ENCODE measurements at places on chromosomes 7 and 10.

DNA sequence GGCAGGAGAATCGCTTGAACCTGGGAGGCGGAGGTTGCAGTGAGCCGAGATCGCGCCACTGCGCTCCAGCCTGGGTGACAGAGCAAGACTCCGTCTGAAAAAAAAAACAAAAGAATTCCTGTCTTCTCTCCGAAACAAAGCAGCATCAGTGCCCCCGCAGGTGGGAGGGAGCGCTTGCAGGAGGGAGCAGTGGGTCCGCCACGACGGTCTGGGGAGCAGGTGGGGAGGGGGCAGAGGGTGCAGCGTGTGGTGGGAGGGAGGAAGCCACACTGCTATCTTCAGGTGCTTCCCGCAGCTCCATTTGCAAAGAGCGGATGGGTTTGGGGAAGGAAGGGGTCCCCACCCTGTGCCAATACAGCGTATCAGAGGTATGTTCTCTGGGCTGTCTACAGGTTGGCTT, 31.7 kb downstream of the LIMK1 start:
- no peak for DNase-seq

GRCh38 chr10:69901628-69902505, 100.2 kb downstream of the COL13A1 start:
- no peak for DNase-seq

DNA sequence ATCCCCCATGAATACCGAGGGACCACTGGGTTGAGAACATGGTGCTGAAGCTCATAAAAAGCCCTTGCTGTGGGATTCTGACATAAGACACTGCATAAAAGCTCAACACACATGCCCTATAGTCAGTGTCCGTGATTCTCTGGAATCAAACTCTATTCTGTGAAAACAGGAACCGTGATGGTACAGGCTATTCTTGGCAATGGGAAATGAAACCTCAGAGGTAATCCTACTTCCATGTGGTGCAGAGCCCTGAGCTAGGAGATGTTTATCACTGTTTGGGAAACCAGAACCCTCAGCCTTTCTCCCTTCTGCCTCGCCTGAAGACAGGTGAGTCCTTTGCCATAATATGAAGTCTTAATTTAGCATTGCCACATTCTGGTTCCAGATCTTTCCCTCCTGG, 80.8 kb upstream of the PRSS1 start:
- no peak for DNase-seq

DNA sequence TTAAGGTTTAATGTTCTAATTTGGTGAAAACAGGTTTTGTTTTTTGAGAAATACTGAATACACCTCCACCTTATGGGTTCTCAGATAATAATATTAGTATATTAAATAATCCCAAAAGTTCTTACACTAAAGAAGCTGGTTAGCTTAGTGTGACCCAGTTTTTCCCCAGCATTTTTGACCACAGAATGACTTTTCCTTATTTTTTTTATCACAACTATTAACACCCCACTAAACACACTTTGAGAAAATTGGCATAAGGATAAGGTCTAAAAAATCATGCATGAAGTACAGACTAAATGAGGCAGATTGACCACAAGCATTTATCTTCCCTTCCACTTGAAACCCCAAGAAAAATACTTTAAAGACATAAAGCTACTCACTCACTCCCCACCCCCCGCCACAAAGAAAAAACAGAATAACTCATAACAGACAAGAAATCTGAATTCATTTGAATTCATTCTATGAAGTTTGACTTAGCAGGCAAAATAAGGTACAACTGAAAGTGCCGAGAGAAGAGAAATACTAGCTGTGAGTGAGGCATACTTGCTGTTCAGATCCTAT, 49.7 kb upstream of the WNT16 start:
- DNase-seq: no peak

DNA sequence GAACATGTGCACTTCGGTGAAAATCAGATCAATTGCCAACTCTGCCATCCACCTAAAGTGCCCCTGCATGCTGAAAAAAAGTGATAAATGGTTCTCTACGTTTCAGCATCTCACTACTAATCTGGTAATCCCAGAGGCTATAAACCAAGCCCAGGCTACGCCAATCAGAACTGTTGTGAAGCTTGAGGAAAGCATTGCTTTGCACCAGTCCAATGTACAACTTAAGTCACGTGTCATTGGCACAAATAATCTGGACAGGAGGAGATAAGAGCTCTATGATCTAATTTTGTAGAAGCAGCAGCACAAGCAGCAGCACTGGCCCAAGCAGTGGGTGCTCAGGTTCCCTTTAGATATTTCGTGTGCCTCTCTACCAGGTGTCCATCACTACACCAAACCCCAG, 4.4 kb upstream of the EGR2 start:
- DNase-seq: no peak

- no peak for DNase-seq
Measured at GRCh38 chr10:44069573-44069972, 315.3 kb downstream of the CXCL12 start.

DNA sequence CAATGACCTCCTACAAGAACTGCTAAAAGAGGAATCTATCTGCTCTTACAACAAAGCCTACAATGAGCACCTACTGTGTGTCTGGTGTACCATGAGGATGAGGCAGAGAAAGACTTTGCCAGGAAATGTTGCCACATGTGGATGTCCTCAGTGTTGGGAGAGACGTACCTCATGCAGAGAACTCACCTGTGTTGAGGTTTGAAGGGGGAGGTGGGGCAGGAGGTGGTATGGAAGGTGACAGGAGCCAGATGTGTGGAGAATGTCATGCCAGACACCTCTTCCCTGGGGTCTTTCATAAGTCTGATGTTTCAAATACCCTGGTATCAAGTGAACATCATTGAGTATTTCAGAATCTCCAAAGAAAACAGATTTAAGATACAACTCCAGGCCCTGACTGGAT, 220.1 kb upstream of the RNF32 start:
- no peak for DNase-seq

- no peak for DNase-seq
Measured at GRCh38 chr7:5605775-5606634, 175.5 kb downstream of the RNF216 start.

DNA sequence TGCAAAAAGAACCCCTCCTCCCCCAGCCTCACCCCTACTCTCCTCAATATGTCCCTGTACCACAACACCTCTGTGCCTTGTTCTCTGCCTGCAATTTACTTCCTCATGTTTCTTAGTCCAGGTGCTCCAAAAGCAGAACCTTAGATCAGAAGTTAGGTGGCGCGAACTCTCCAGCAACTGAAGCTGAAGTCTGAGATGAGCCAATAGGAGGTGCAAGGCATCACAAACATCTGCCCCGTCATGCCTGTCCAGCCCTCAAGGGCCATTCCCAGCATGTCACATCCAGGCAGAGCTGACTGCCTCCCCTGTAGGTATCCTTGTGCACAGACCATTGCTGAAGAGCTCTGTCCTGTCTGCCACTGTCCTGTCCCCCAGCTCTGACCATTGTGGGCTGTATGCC, 508.8 kb downstream of the GRID1 start:
- DNase-seq: no peak

- no peak for DNase-seq
Measured at GRCh38 chr10:10772411-10772810, 245.3 kb upstream of the CELF2 start.

DNA sequence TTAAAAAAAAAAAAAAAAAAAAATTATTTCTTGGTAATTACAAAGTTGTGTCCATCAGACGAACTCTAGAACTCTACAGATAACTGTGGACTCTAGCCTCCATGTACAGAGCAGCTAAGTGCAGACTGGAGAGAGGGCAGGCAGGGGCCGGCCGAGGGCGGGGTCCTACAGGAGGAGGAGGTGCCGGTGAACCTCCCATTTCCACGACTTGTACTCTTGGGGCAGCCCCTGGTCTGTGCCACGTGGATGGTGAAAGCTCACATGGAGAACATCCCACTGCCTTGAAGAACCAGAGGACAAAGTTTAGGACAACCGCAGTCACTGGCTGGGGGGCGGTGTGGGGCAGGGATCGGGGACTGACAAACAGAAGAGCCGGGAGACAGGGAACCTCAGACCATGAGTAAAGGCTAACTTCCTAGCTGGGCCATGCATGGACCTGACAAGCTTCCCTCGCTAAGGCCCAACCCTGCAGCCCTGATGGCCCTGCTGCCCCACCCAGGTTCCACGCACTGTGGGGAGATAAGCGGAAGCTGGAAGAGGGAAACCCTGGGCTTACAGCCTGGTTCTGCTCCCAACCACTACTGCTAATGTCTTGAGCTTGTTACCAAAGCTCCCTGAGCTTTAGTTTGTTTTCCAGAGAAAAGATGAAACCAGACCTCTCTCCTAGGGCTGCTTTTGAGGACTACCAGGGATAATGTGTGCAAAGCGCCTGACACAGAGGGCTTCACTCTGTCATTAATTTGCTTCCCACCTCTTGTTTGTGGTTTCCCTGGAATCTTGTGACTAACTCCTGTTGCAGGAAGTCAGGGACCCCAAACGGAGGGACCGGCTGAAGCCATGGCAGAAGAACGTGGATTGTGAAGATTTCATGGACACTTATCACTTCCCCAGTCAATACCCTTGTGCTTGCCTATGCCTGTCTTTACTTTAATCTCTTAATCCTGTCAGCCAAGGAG, 16.1 kb upstream of the SEC61G start:
- DNase-seq: no peak

DNA sequence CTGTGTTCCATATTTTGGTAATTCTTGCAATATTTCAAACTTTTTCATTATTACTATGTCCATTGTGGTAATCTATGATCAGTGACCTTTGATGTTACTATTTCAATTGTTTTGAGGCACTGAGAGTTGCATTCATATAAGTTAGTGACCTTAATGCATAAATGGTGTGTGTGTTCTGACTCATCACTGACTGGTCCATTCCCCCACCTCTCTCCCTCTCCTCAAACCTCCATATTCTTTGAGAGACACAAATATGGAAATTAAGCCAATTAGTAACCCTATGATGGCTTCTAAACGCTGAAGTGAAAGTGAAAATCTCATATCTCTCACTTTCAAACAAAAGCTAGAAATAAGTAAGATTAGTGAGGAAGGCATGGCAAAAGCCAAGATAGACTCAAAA, 739.6 kb downstream of the CCSER2 start:
- no peak for DNase-seq

- no peak for DNase-seq
Measured at GRCh38 chr7:39252916-39253315, 275.2 kb downstream of the POU6F2 start.

GRCh38 chr10:354901-355617, 219.8 kb downstream of the ZMYND11 start:
- no peak for DNase-seq

- DNase-seq: no peak
Measured at GRCh38 chr10:116524736-116525135, 21.0 kb upstream of the PNLIP start.

GRCh38 chr10:91622601-91623000, 10.3 kb downstream of the PPP1R3C start:
- no peak for DNase-seq

DNA sequence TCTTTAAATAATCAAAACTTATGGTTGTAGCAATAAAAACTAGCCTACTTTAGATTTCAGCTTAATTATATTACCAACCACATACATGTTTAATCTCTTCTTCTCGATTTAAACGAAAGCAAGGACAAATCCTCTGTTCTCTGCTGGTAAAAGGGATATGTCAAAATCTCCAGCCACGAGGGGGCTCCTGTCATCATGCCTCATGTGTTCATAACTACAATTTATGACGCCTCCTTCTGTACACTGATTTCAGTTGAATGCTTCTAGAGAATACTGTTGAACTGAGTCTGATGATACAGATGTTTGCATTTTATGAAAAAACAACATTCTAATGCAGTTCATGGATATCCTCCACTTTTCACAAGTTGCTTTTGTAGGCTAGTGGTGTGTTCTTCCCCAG, 220.0 kb upstream of the DPP6 start:
- no peak for DNase-seq

DNA sequence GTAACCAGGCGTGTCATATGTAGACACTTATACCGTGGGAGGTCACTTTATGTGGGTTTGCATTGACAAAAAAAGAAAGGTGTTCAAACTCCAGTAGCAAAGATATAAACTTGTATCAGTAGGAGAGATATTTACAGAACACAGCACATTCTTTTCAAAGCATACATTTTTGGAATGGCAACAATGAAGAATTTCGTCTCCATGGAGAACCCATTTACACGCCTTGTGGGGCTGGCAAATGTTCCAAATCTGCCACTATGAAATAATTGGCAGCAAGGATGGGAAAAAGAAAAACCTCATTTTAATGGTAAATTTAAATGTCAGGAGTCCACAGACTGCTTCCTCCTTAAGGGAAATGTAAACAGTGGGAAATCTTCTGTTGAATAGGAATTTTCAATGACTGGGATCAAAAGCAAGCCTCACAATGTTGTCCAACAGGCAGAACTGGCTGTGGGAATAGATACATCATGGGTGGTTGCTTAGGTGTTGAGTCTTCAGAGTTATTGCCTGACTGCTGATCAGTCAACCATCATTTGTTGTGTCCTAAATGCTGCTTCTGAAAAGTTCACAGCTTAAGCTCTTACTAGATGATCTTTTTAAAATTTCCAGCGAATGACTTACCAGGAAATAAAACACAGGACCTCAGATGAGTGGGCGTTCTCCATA, 256.6 kb upstream of the SEMA3C start:
- DNase-seq: peak; percentile 13

DNA sequence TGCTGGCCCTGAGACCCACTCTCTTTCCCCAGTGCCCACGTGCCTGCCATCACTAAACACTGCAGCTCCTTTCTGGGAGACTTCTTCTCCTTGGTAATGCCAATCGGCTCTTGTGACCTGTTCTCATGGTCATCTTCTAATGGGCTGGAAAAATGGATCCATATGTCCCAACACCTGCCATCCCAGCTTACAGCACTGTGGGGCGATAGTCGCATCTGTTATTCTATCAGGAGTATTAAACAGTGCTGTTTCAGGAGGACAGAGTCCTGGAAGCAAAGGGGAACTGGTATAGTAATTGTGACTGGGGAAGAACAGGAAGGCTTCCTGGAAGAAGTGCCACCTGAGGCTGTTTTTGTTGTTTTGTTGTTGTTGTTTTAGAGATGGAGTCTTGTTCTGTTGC, 411.2 kb downstream of the GLRX3 start:
- DNase-seq: no peak

DNA sequence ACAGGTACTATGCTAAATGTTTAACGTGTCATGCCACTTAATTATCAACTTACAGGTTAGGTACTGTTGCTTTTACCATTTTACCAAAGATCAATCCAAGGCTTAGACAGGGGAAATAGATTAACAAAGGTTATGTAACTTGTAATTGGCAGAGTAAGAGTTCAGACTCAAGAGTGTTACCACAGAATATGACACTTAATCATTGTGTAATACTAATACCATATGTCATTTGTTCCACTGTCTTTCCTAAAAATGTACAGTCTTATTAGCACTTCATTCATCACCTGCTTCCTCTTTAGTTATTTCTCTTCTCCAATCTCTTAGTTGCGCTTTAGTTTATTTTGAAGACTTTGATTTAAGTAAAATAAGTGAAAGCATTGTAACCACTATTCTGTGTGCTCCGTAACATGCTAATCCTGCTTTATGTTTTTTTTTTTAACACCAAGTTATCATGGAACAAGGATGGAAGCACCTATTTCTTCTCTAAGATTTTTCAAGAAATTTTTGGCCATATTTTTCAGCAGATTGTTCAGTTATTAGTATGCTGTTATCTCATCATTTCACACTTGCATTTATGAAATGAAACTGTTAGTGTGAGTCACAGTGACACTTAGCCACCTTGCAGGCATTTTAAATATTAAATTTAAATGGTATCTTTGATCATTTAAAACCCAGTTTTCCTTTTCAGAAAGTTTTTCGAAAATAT, 197.3 kb downstream of the PHF14 start:
- DNase-seq: no peak

GRCh38 chr7:38294926-38295325, 21.5 kb upstream of the TARP start:
- DNase-seq: no peak

Data from DMS79 (cell line).